Activated T-helper 1 cell treated with Interleukin-2 at 50 U/mL for 16 hours (primary cell): ENCODE measurements at places on chromosomes 13 and 19.
A peak's percentile ranks its signal among the peaks of the same experiment; 100 is the strongest.

DNA sequence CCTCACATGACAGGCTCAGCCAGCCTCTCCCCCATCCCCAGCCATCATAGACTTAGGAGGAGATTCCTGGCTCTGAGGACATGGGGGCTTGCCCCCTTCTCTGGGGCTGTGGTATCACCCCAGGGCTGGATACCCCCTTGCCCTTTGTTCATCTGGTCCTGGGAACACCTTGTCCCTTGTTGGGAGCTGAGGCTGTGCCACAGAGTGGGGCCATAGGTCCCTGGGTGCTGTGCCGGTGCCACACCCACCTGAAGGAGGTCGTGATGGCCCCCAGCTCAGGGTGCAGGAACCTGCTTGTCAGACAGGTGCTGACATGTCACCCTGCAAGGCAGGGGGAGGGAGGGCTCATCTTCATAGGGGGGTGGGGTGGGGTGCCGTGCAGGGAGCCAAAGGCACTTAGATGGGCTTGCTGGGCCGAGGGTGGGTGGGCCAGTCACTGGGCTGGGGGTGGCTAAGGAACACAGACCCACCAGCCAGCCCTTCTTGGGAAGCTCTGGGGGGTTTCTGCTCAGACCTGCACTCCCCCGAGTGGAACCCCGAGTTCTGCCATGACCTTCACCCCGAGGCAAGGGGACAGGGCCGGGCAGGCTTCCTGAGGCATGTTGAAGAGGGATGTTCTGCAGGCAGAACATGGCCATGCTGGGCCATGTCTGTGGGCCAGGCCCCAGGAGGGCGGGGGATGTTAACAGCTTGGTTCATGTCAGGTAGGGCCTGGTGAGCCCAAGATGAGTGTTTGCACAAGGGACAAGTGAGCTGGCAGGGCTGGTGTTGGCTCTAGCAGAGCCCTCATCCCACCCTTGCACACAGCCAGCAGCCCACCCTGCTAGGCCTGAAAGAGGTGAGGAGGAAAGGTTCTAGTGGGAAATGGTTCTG, 28.0 kb downstream of the TSSK6 start:
- DNase-seq = no peak

GRCh38 chr13:98405107-98405571, 171.8 kb downstream of the STK24 start:
- DNase-seq = no peak

GRCh38 chr19:16185768-16186123, 536 bp downstream of the FAM32A start:
- peak; percentile 21 for DNase-seq

DNA sequence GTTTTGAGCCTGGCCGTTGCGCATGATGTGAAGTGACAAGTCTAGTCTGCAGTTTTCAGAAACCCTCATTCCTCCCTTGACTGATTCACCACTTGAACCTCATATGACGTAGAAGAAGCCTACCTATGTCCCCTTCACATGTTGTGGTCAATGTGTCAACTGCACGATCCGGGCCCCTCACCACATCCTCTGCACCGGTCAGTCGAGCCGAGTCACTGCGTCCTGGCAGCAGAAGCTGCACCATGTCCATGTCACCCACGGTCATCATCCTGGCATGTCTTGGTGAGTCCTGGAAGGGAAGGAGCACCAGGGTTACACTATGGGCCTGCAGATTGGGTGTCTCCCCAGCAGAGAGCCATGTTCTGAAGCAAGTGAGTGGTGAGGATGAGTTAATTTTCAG, at the start of gene KIR2DL4:
Gene KIR2DL4 (plus strand): TSS at position 201 of the 400 bp plus-strand sequence. CDS start 42 bp downstream, at position 243.
- no peak for DNase-seq

DNA sequence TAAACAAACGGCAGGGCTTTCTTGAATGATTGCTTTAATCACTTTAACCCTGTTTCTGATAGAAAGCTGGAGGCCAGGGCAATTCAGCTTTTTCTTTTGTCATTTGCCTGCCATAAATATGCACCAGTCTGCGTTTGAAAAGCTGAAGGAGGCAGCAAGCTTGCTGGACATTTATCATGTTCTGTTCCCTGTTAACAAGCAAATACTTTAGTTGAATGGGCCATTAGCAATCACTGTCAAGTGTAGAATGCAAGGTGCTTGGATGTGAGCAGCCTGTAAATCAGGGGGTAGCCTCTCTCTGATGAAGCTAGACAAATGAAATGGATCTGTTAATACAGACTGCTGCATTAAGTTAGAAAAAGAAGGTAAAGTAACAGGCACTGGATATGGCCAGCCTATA, 7.6 kb downstream of the EFNB2 start:
- DNase-seq = no peak
